ENCODE measurements at places on chromosomes 3 and 15.
A peak's percentile ranks its signal among the peaks of the same experiment; 100 is the strongest.

DNA sequence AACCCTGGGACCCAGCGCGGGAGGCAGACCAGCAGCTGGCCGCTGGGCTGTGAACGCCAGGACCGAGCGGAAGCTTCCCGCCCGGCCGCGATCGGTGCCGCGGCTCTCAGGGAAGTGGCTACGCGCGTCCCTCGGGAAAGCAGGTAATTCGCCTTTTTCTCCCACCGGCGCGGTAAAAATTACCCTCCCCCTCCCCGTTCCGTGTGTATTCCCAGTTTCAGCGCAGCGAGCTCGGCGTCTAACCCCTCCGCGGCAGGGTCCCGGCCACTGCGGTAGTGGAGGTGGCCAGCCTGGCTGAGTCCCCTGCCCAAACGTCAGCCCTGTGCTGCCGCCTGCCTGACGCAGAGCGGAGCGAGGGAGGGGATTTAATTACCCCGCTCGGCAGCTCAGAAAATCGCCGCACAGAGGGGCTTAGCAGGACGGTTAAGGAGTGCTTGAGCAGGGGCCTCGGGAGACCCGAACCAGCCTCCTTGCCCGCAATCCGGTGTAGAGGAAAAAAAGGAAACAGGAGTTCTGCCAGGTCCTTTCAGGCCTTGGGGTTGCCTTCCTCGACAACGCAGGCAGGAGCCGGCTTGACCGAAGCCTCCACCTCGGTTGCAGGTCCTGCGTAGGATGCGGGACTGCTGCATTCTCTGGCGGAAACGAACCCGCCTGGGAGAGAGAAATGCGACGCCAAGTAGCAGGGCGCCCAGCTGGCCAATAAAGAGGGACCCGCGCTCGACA, 2.9 kb downstream of the GATA2 start:
- no peak for DNase-seq

DNA sequence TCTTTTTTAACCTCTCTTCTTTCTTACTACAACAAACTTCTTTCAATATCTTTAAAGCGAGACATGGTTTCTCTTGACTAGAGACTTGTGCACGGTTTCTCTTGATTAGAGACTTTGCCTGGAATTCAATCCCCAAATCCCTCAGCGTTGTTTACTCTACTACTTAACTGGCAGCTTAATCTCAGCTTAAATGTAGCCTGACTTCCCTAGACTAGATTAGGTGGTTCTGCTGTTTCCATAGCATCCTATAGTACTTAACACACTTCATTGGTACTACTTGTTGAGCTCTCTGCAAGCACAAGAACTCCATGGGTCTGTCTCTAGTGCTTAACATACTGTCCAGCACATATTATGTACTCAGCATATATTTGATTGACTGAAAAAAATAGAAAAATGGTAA, 168.2 kb upstream of the GPR149 start:
- DNase-seq: no peak

DNA sequence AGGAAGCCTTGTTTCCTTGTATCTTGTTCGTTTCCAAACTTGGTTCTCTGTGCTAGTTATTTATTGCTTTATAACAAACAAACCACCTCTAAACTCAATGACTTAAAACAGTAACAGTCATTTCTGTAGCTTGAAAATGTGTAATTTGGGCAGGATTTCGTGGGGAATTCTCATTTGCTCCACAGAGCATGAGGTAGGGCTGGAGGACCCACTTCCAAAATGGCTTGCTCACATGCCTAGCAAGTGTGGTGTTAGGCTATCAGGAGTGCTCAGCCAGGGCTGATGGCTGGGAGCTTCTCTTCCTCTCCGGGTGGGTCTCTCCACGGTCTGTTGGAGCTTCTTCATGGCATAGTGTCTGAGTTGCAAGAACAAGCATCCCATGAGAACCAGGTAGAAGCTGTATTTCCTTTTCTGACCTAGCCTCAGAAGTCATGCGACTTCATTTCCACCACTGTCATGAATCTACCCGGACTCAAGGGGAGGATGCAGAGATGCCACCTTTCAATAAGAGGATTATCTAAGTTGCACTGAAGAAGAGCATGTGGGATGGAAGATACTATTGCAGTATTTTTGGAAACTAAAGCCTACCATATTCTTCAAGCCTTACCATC, 8.2 kb upstream of the TNIK start:
- no peak for DNase-seq

DNA sequence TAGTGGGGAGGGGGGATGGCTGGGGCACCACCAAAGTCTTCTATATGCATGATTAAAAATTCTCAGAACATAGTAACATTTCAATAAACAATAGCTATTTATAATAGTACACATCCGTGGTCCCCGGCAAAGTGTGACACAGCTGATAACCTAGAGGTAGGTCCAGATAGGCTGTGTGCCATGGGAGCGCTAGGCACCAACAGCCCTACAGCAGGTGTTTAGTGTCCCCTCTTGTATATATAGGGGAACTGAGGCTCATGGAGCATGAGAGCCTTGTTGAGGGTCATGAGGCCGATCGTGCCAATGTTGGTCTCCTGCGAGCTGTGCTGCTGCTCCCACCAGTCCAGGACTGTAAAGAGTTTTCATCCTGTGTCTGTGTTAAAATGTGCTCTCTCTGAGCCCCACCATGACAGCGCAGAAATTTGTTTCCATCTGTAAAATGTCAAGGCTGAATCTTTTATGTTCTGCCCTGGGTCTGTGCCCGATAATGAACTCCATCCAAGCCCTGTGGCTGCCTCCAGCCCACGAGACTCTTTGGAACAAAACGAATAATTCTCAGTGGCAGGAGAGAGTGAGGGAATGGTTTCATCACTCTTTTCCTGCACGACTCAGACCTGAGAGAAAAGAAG, 14.5 kb downstream of the TMEM158 start:
- peak; percentile 66 for DNase-seq

Measured in spinal cord (tissue), 10 donors.